Activated CD4-positive, alpha-beta T cell treated with anti-CD3 and anti-CD28 coated beads, Interleukin-2, amount 10 ng/mL, durations not matched to agents 24 days and 14 days (primary cell): ENCODE measurements at places on chromosomes 4 and X. TPM values are rescaled to one million over a fixed set of nuclear protein-coding genes. Genes with fewer than 3 reads are reported as not detected.

GRCh38 chr4:67983333-67983732 is 20.0 kb upstream of the TMPRSS11A start:
- H3K4me1 ChIP-seq: no peaks in the 10 kb centered on the region
- H3K27me3 ChIP-seq: peaks cover 4% of the 10 kb centered on the region
- no peak for DNase-seq

- peaks cover 2% of the 10 kb centered on the region for H3K27me3 ChIP-seq
- H3K4me3 ChIP-seq: no peak overlapping the region
- H3K4me1 ChIP-seq: no peaks in the 10 kb centered on the region
- no peaks in the 10 kb centered on the region for H3K36me3 ChIP-seq
- H3K27ac ChIP-seq: no peak overlapping the region
Measured at GRCh38 chr4:174389439-174389838, 105.7 kb downstream of the CEP44 start.

DNA sequence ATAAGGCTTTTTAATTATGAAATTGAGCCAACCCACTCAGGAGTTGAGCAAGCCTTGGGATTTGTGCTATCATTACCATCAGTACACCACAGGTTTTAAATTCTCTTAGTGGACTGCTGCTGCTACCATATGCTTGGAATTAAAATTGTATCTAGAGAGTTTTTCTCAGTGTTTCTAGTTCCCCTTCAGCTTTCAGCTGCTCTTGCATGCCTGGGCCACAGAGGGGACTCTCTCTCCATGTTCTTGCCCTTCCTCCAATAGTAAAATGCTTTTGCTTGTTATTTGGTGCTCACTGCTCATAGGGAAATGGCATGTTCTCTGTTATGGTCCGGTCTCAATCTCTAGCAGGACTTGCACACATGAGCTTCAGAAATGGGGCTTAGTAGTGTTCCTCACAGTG is 101.9 kb downstream of the IGSF1 start:
- no peak overlapping the region for H3K4me3 ChIP-seq
- H3K4me1 ChIP-seq: no peaks in the 10 kb centered on the region
- H3K36me3 ChIP-seq: no peaks in the 10 kb centered on the region

- H3K27ac ChIP-seq: no peak overlapping the region
- H3K27me3 ChIP-seq: no peaks in the 10 kb centered on the region
- no peak for DNase-seq
- H3K4me1 ChIP-seq: peaks cover 35% of the 10 kb centered on the region
Measured at GRCh38 chr4:7871356-7871755, 68.3 kb downstream of the AFAP1 start.

- H3K4me3 ChIP-seq: no peak overlapping the region
- DNase-seq: no peak
- no peaks in the 10 kb centered on the region for H3K36me3 ChIP-seq
- H3K27me3 ChIP-seq: no peaks in the 10 kb centered on the region
- H3K27ac ChIP-seq: no peak overlapping the region
Measured at GRCh38 chr4:23022032-23022431, 329.3 kb downstream of the GBA3 start.

- no peaks in the 10 kb centered on the region for H3K27me3 ChIP-seq
- H3K36me3 ChIP-seq: no peaks in the 10 kb centered on the region
- H3K4me1 ChIP-seq: no peaks in the 10 kb centered on the region
- no peak for DNase-seq
- no peak overlapping the region for H3K4me3 ChIP-seq
- H3K27ac ChIP-seq: no peak overlapping the region
Measured at GRCh38 chr4:34187056-34187455, 2057.3 kb downstream of the ARAP2 start.

DNA sequence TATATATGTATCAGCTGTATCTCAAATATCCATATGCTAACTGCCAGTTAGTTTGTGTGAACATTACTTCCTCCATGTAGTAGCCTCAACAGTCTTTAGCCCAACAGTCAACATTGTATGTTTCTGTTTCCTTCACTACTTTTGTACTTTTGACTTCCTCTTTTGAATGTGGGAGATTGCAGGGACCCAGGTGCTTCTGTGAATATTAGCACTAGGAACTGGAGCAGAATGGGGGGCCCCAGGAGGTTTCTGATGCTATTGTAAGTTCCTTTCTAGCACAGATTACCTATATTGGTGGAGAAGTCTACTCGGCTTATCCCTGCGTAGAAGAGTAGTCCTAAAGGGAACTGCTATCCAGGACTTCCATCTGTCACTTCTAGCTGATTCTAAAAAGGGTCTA is 2.3 kb downstream of the PLAC8 start:
- H3K27me3 ChIP-seq: no peaks in the 10 kb centered on the region
- peaks cover 19% of the 10 kb centered on the region for H3K36me3 ChIP-seq
- peak overlapping the region; percentile 89 for H3K4me3 ChIP-seq
- DNase-seq: peak; percentile 79
- H3K4me1 ChIP-seq: peaks cover 56% of the 10 kb centered on the region
- H3K27ac ChIP-seq: peak overlapping the region; percentile 89

DNA sequence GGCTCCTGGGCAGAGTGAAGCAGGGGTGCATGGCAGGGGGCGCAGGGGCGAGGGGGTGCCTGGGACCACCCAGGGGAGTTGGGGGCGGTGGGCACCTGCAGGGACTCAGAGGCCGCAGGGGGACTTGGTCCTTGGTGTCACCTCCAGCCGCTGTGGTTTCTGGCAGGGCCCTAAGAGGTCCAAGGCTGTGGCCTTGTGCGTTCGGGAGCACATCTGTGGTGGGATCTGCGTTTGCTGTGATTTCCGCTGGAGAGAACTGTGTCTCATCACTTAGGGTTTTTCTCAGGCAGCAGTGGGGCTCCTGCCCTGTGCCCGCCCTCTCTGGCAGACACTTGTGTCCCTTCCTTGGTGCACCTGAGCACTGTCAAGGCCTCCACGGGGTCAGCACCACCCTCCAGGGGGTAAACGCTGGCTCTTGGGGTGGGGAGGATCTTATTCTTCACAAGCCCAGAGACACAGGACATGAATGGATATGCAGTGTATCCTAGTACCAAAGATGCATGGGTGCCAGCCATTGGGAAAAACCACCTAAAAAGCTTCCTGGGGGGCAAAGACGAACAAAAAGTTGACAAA is 66.5 kb downstream of the ACOX3 start:
- H3K27ac ChIP-seq: no peak overlapping the region
- DNase-seq: no peak
- H3K4me3 ChIP-seq: no peak overlapping the region
- H3K36me3 ChIP-seq: no peaks in the 10 kb centered on the region
- H3K4me1 ChIP-seq: no peaks in the 10 kb centered on the region

- no peak for DNase-seq
- H3K4me1 ChIP-seq: no peaks in the 10 kb centered on the region
- no peak overlapping the region for H3K4me3 ChIP-seq
- peaks cover 10% of the 10 kb centered on the region for H3K27me3 ChIP-seq
Measured at GRCh38 chr4:146123231-146123630, 52.3 kb upstream of the LSM6 start.

DNA sequence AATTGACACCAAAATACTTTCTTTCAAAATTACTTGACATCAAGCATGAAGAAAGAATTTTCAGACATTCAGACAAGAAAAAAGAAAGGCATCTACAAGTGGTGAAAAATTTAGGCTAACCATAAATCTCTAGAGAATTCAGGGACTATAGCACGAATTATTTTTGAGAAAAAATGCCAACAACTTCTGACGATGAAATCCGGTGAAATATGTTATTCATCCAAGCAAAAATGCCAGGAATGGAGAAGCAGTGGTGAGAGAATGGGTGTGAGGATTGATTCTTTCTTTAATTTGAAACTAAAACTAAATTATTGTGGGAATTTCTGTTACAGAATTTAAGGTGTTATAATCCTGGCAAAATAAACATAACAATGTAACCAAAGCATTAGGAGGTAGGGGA is 69.4 kb upstream of the SORBS2 start:
- H3K4me1 ChIP-seq: no peaks in the 10 kb centered on the region
- no peak overlapping the region for H3K4me3 ChIP-seq
- no peak overlapping the region for H3K27ac ChIP-seq
- H3K36me3 ChIP-seq: no peaks in the 10 kb centered on the region

DNA sequence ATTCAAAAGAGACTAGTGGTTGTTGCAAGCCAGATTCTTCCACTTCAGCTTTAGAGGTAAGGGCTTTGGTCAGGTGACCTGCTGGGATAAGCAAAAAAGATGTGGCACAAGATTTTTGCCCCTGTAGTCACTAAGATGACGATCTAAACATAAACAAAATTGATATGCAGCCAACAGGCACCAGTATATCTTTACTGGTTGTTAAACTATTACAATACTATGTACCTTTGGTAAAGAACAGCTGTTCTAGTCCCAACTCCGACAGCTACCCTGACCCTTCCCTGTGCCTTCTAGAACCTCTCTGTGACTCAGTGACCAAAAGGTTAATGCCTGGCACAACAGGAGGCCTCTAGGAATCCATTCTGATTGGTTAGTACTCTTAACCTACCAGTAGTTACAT is 59.6 kb downstream of the MGST2 start:
- H3K27me3 ChIP-seq: no peaks in the 10 kb centered on the region
- no peak overlapping the region for H3K27ac ChIP-seq
- no peak overlapping the region for H3K4me3 ChIP-seq
- DNase-seq: no peak

GRCh38 chr4:158254292-158254691 is 44.0 kb downstream of the TMEM144 start:
- no peak overlapping the region for H3K27ac ChIP-seq
- no peaks in the 10 kb centered on the region for H3K36me3 ChIP-seq
- no peaks in the 10 kb centered on the region for H3K4me1 ChIP-seq

MTNR1A gene
- not detected in 2 replicates for total RNA-seq

MSANTD1 gene
- total RNA-seq: 0.62 and 0.70 TPM in 2 replicates

IL13RA2 gene
- not detected in 2 replicates for total RNA-seq

NLGN4X gene
- total RNA-seq: not detected in 2 replicates

RTL5 gene
- total RNA-seq: 0.19 and 0.21 TPM in 2 replicates

ARR3 gene
- not detected in 2 replicates for total RNA-seq

ZNF185 gene
- total RNA-seq: 0.43 and 1.0 TPM in 2 replicates

ASB9 gene
- 0.24 and 0.33 TPM in 2 replicates for total RNA-seq

GASK1B gene
- not detected in 2 replicates for total RNA-seq
